ENCODE measurements at places on chromosomes 4 and X.
A peak's percentile ranks its signal among the peaks of the same experiment; 100 is the strongest.

DNA sequence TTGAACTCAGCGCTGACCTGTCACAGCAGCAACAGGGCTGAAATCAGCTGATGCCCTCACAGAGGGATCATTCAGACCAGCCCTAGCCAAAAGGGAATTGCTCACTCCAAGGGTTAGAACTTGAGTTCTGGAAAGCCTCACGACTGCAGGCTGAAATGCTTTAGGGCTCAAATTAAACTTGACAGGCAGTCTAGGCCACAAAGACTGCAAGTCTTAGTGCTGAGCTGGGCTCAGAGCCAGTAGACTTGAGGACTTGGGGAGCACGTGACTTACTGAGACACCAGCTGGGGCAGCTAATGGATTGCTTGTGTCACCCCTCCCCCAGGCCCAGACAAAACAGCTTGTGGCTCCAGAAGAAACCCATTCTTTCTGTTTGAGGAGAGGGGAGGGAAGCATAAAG lies 119.0 kb upstream of the SLC6A14 start:
- no peak for DNase-seq

DNA sequence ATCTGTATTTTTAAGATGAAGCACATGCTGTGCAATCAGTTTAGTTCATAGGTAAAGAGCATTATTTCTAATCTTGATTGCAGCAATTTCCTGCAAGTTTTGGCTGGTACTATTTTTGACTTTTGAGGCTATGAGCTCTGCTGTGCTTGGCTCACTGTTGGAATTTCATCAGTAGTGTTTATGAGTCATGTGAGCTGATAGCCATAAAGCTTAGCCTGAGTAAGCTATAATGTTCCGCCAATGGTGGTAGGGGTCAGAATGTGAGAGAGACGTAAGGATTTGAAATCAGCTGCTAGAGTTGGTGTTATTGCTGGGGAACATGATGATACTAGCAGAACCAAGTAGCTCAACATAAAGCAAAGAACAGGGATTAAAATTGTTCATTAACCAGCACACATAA lies 590.9 kb upstream of the GNPDA2 start:
- no peak for DNase-seq

DNA sequence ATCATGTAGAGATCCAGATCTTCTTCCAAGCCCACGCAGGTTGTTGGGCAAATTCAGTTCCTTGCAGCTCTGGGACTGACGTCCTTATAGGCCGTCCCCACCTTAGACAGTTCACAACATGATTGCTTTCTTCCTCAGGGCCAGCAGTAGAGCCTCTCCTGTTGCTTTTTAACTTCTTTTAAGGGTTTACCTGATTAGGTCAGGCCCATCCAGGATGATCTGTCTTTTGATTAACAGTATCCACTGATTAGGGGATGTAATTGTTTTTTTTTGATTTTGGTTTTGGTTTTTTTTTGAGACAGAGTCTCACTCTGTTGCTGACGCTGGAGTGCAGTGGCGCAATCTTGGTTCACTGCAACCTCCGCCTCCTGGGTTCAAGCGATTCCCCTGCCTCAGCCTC lies 109.1 kb upstream of the BMPR1B start:
- DNase-seq: no peak

DNA sequence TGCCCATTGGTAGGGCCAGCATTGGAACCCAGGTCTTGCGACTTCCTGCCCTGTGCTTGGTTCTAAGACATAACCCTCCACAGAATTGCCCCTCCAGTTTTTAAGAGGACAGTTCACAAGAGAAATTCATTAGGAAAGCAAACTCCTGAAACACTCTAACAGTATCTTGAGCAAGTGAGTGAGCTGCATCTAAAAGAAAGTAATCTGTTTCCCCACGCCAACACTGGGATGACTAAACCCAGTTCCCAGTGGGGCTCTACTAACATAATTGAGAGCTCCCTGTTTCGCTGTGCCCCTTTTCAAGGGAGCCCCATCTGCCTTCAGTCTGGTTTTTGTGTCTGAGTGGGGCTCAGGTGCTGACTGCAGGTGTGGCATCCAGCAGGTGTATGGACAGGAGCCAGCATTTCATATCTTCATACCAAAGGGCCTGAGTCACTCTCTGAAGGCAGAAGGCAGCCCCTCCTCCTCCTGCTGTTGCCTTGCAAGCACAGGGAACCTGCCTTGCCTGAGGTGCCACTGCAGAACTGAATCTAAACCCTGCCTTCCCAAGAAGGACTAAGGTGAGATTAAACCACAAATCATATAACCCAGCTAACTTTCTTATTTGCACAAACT lies 8.0 kb downstream of the AMOT start:
- no peak for DNase-seq

GRCh38 chrX:149515954-149516602 lies 11.0 kb upstream of the IDS start:
- no peak for DNase-seq

DNA sequence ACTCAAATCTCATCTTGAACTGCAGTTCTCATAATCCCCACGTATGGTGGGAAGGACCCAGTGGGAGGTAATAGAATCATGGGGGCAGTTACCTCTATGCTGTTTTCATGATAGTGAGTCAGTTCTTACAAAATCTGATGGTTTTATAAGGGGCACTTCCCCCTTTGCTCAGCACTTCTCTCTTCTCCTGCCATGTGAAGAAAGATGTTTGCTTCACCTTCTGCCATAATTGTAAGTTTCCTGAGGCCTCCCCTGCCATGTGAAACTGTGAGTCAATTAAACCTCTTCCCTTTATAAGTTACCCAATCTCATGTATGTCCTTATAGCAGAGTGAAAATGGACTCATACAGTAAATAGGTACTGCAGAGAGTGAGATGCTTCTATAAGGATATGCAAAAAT lies 1050.6 kb upstream of the GRIA3 start:
- no peak for DNase-seq

GRCh38 chrX:38941675-38942074 lies 140.4 kb downstream of the MID1IP1 start:
- no peak for DNase-seq

DNA sequence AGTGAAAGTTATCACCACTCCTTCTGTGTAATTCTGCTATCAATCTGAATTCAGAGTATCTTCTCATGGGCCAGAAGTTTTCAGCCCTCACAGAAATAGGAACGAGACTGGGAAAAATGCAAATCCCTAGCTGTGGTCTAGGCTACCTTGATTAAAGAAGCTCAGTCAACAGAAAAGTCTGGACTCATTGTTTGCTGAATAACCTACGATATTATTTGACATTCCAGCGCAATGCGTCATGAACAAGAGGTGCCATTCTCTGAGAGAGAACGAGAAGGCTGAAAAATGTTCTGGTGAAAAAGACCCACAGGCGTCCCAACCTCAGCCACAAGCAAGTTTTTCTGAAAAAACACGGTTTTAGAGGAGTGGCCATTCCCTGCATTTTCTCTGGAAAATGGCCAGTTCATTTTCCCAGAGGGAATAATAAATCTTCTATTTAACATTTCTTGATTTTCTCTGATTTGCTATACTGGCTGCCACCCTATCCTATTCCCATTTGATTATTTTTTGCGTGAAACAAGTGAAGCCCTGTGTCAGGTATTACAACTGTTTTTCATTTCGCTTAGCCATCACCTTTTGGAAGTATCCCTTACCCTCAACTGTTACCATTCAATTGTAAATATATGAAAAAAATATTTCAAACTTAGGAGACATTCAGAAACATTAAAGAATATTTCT lies 1117.6 kb upstream of the PRKX start:
- no peak for DNase-seq

DNA sequence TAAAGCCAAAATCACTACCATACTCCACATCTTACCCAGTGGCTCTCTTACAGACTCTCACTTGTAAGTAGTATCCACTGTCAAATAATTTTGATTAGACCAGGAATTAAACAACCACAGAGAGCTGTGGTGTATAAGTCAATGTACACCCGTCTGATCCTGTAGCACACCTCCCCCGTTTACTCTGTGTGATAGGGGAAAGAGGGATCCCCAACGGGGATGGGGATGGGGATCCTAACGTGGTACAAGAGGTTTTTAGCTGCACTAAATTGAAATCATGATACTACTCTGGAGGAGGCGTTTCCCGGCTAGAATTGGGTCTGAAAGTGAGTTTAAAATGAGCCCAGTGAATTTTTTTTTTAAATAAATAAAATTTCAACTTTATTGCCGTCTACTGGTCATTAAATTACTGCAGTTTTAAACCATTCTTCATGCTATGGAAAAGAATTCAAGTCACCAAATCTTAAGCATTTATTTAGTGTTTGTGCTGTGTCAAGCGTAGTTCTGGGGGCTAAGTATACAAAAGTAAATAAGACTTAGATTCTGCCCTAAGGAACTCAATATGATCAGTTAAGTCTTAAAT lies 76.6 kb downstream of the INTS12 start:
- DNase-seq: peak; percentile 45

- DNase-seq: no peak
Measured at GRCh38 chr4:47373709-47374108, 89.8 kb downstream of the COMMD8 start.

- peak; percentile 24 for DNase-seq
Measured at GRCh38 chrX:3807906-3808305, 94.5 kb upstream of the PRKX start.

GRCh38 chr4:182585321-182585720 lies 331.9 kb downstream of the DCTD start:
- no peak for DNase-seq

DNA sequence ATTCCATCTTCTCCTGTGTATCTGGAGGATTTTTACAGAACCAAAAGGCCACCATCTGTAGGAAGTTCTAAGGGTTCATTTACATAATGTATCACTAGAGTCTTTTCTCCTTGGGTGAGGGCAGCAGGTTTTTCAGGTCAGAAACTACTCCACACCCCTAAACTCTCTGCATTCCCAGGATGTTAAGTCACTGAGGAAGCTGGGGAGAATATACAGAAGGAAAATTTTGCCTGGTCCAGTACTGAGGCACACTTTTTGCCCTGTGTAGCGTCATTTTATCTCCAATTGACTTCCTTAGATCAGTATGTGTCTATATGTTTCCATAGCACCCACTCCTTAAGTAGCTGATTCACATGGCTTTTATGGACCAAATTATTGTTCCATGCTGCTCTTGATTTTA lies 17.0 kb downstream of the XKRX start:
- DNase-seq: no peak

GRCh38 chrX:1673337-1673736 lies 58.5 kb downstream of the ASMT start:
- peak; percentile 54 for DNase-seq

DNA sequence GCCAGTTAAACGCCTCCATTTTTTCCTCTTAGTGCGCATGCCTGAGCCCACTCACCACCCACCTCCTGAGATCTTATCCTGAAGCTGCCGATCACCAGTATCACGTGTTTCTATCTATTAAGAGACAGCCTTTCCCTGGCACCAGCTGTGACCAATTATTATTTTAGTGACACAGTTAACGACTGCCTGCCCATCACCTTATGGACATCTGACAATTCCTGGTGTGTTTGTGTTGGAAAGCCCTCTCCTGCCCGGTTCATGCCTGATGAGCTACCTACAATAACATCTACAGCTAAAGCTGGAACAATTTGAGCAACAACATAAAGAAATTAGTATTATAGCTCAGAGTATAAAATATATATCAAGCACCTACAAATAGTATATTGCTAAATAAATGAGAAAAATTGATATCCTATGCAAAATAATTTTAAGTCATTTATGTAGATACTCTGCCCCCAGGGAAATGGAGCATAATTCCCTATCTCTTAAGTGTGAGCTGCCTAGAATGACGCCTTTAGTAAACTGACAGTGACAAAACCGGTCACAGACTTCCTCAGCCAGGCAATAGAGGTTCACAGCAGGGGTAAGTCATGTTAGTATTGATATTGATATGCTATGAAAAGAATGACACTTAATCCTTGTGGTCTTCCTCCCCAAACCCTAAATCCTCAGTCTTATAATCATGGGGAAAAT lies 862.2 kb downstream of the TRAM1L1 start:
- no peak for DNase-seq

DNA sequence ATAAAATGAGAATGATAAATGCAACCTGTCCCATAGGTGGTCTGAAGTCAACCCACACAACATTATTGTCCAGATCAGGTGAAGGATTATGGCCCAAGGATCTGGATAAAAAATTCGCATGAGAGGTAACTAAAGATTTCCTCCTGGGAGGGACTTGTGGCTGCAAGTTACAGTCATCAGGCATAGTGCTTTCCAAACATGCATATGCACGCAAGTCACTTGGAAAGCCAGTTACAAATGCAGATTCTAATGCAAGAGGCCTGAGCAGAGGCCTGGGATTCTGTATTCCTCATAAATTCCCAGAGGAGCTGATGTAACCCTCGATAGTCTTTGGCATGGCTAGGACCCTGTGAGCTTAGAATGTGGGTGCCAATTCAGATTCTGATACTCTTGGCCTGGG lies 21.1 kb downstream of the HS3ST1 start:
- no peak for DNase-seq

DNA sequence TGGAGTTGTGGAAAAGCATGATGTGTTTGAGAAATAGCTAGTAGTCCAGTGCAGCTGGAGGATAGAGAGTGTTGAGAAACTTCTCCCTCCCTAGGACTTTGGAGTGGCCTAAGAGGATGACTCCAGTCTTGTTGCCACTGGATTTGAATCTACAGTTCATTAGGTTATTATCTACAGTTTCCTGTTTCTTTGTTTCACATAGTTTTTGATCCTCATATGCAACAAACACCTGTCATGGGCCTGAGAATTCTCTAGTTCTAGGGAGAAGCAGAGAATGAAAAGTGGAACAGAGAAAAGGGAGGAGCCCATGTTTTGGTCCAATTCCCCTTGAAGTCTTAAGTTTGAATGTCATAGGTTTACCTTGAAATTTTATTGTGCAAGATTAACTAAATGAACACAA lies 73.6 kb upstream of the TBC1D9 start:
- DNase-seq: no peak

DNA sequence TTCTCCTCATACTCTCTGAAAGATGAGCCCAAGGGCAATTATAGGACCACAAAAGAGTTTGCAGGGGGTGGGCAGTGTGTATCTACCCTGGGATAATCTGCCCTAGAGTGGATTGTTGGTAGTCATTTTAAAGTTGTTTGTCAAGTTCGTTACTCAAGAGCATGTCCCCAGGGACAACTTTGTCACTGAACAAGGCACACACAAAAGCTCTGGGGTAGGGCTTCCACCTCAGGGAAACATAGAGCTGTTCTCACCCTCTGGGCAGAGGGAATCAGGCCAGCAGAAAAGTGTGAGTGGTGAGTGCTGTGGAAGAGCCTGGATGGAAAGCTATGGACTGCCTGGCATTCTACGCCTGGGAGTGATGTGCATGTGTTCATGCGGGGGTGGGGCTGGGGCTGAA lies 23.3 kb upstream of the LEF1 start:
- no peak for DNase-seq

DNA sequence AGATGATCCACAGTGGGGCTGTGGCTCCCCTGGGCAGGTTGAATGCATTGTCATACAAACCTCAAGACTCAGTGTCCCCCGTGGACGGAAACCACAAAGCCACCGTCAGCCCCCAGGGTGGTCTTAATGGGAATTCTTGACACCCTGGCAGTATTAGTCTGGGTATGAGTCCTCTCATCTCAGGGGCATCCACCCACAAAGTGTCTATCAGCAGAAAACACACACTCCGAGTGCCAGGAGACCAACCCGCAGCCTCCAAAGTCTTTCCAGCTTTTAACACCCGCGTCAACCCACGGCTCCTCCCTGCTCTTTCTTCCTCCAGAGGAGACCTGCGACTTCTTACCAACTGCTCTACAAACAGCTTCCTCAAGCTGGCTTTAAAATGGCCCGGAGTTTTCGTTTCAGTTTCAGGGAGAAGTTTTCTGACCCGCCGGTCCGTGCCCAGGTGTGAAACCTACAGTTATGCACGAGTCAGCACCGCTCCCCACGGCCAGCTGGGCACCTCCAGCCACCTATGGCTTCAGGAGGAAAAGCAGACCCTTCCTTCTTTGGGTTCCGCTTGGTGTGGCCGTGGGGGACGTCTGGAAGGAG lies 14.4 kb upstream of the ASMTL start:
- peak; percentile 76 for DNase-seq

GRCh38 chr4:79827283-79827682 lies 245.7 kb downstream of the ANTXR2 start:
- no peak for DNase-seq
